GM12892 (cell line): ENCODE measurements at places on chromosomes 3 and 15.

DNA sequence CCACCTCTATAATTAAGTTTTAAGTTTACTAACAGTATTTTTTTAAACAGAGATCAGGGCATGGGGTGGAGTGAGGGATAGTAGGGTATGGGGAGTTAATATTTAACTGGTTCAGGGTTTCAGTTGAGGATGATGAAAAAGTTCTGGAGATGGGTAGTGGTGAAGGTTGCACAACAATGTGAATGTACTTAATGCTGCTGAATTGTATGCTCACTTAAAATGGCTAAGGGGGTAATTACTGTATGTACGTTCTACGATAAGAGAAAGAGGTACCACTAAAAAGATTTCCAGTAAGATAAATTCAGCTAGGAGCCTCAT is 101.4 kb downstream of the TNIK start:
- no peak for DNase-seq

- DNase-seq = no peak
Observed at GRCh38 chr3:38212141-38212540, 46.8 kb downstream of the OXSR1 start.

- DNase-seq = no peak
Observed at GRCh38 chr15:56036546-56037067, 43.2 kb upstream of the NEDD4 start.

- no peak for DNase-seq
Observed at GRCh38 chr15:96347181-96348111, 16.9 kb downstream of the NR2F2 start.

DNA sequence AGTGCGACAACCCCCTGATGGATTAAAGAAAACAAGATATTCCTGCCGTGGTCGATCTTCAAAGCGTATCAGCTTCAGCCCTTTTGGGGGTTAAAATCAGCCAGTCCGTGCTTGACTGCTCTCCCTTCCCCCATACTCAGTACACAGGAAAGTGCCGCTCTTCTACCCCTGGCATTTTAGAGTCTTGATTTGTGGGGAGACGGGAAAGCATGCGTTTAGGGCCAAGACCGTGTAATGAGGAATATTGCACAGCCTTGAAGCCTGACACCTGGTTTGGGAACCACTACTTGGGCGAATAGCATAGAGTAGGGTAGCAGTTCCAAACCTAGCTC is 540 bp upstream of the EDC3 start:
- no peak for DNase-seq

- DNase-seq = no peak
Observed at GRCh38 chr15:38260077-38260476, 7.4 kb downstream of the SPRED1 start.
